ENCODE measurements at places on chromosomes 7 and 10.

DNA sequence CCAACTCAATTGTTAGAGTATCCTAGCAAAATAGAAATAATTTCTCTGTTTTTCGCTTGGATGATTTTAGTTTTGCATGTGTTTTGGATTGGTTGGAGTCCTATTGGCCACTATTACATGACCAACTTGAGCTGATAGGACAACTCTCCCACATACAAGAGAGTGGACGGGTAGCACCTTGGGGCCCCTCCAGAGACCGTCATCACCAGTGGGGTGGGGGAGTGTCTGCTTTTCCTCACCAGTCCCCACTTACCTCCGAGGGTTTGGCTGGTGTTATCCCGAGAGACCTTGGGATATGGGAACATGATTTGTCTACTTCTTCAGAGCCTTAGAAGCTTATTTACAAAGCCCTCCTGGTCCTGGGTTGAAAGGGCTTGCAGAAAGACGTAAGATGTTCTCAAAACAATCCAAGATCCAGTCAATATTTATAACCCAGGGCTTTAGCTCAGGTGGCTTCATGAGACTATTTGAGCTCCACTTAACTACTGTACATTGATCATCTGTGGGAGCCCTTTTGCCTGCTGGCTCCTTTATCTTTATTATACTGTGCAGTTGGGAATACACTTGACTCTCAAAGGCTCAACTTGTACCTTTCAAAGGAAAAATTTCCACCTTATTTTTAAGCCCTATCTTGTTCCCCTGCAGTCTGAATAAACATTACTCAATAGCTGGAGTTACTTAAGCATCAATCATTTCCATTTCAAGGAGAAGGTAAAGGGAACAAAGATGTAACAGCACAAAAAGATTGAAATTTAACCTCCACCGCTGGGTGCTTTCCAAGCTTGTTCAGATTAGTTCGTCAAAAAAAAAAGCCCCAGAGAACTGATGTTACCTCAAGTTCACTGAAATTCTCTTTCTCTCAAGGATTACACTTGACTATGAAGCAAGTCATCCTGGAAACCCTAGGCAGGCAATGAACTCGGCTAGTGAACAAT is 119.7 kb downstream of the WDR11 start:
- DNase-seq, result no peak

DNA sequence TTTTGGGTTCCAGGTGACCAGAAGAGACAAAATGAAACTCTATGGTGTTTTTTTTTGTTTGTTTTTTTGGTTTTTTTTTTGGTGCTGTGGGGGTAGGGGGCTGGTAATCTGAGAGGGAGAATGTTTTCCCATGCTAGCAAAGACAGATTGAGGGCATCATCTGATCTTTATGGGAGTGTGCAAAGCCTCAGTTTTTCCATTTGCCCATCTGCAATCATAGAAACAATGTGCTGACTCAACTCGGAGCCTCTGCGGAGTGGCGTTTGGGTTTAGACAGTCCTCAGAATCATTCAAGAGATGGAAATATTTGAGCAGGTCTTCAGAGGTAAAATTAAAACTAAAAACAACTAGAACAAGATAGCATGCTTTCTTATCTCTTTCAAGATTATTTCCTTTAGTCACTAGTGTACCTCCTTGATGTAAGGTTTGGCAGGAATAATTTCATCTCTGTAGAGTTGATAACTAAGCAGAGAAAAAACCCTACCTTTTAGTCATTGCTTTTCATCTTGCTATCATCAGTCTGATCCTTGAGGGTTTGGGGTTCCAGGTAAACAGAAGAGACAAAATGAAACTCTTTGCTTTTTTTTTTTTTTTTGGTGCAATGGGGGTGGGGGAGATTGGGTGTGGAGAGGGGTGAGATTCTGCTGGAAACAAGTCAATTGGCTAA is 18.0 kb downstream of the CNNM2 start:
- no peak for DNase-seq

GRCh38 chr7:111678281-111678680 is 116.0 kb upstream of the IMMP2L start:
- no peak for DNase-seq

- DNase-seq, result no peak
Measured at GRCh38 chr7:56083150-56083785, 9.5 kb downstream of the PHKG1 start.

GRCh38 chr10:117688358-117688757 is 145.8 kb downstream of the EMX2 start:
- no peak for DNase-seq

DNA sequence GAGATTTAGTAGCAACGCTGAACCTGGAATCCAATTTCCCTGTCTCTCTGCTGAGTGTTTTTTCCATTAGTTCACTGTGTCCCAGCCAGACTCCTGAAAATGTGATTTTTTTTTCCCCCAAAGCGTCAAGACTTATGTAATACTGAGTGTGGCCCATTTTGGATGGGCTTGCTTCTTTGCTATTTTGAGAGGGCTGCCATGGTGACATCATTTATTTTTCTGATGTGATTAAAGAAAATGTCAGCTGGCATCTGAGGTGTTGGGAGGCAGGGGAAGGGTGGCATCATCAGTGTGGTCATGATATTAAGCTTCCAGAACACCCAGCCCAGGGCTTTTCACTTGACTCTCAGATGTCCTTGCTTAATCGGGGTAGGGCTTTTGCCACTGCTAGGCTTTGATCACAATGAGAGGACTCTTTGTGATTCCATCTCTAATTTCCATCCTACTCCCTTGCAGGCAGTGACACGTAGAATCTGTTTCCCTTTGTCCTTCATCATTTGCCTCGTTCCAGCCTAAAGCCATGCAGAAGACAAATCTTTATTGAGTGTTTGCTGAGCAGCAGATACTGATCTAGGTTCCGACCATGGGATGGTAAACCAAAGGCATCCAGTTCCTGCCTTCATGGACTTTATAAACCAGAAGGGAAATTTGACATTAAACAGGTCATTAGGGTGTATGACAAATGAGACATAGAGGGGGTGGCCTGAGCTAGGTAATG is 7.4 kb downstream of the ZNF365 start:
- no peak for DNase-seq

DNA sequence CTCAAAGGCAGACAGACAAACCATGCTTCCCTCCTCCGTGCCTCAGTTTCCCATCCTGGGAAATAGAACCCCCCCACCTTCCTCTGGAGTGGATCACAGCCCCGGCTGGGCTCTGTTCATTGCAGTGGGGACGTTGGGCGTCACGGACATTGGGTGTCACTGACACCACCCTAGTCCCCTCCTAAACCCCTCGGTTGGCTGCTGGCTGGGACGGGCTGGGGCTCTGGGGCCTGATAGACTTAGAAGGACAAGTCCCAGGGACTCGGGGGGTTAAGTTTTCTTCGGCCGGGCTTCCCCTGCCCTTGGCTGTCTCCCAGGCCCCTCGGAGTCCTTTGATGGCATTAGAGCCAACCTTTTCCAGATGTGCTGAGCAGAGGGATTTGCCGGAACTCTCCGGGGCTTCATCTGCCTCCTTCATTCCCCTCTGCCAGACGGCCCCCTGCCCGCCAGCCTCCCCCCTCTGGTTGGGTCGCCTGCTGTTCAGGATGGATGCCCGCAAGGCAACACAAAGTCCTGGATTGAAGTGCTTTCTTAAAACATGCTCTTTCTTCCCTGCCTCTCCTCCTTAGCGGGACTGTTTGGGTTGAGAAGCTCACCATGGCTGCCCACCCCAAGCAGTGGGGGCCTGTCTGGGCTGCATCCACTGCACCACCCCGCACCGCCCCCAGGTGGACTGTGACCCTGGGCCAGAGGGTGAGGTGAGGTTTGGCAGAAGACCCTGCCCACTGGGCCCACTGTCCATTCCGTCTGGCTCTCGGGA is 73.0 kb downstream of the COL26A1 start:
- no peak for DNase-seq

DNA sequence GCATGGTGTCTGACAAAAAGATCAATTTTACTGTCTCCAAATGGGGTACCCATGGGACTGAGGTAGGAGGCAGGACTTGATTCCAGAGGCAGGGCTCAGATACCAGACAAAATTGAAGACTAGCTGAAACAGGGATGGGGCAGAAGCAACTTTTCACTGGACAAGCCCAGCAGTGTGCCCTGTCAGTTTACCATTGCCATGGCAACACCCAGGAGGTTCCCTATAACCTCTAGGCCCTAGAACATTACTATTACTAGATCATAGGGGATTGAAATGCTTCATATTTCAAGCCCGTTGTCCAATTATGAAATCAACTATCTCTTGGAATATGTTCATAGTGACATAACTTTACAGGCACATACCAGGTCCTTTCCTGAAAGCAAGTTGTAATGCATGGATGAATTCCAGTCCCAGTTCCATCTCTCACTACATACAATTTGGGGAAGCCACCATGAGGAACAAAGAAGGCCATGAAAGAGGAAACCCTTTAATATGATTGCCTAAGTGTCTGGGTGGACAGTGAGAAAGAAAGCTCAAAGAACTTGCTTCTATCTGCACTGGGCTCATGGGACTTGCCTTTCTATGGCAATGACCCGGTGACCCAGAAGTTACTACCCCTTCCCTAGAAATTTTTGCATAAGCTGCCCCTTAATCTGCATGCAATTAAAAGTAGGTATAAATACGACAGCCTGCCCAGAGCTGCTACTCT is 557.9 kb downstream of the KCNMA1 start:
- DNase-seq, result no peak
